ENCODE measurements at places on chromosomes 5 and 9. TPM values are rescaled to one million over a fixed set of nuclear protein-coding genes. Genes with fewer than 3 reads are reported as not detected.

Gene KDM4C
- total RNA-seq, result 16.2 TPM

Gene IRGM
- total RNA-seq, result not detected

Gene PCDH12
- not detected for total RNA-seq

Gene CARD19
- 36.3 TPM for total RNA-seq

Gene CNOT6
- 33.7 TPM for total RNA-seq

Gene DIPK1B
- total RNA-seq, result 23.2 TPM

Gene F2RL2
- total RNA-seq, result 26.0 TPM

Gene C1QTNF2
- total RNA-seq, result 0.64 TPM

Gene HSPB3
- total RNA-seq, result not detected

Gene FAM169A
- total RNA-seq, result 11.9 TPM

DNA sequence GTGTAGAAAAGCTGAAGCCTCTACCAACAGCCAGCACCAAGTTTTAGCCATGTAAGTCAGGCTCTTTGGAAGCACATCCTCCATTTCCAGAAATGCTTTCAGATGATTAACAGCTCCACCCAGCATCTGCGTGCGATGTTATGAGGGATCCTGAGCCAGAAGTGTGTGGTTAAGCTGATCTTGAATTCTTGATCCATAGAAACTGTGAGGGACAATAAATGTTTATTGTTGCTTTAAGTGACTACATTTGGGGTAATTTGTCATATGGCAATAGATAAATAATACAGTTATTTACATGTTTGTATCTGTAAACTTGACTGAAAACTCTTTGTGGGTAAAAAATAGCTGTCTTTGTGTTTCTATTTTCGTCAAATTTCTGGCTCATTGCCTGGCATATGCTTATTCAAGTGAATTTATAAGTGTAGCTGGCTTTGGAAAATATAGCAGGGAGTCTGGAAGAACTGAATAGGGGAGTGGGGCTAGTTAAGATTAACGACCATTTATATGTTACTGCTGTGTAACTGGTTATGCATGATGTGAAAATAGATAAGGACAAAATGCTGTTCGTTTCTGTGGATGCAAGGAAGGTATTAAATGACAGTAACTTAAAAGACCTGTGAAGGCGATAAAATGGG, 234.1 kb downstream of the LRRC70 start:
- H3K27me3 ChIP-seq, result no peaks in the 10 kb centered on the region
- DNase-seq, result no peak
- no peaks in the 10 kb centered on the region for H3K4me1 ChIP-seq
- H3K27ac ChIP-seq, result no peak overlapping the region

DNA sequence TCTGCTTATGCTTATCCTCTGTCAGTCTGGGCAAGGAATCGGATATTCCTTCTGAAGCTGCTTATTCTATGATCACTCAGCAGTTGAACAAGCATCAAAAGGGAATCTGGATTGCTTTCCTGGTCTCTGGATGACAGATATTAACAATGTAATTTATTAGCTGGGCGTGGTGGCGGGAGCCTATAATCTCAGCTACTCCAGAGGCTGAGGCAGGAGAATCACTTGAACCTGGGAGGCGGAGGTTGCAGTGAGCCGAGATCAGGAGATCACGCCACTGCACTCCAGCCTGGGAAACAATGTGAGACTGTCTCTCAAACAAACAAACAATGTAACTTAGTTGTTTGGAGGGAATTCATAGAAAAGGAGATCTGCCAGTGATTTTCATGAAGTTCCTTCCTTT, 45.4 kb downstream of the DMRT1 start:
- H3K4me1 ChIP-seq, result no peaks in the 10 kb centered on the region
- no peak for DNase-seq
- H3K4me3 ChIP-seq, result no peak overlapping the region
- H3K27me3 ChIP-seq, result no peaks in the 10 kb centered on the region
- H3K27ac ChIP-seq, result no peak overlapping the region

DNA sequence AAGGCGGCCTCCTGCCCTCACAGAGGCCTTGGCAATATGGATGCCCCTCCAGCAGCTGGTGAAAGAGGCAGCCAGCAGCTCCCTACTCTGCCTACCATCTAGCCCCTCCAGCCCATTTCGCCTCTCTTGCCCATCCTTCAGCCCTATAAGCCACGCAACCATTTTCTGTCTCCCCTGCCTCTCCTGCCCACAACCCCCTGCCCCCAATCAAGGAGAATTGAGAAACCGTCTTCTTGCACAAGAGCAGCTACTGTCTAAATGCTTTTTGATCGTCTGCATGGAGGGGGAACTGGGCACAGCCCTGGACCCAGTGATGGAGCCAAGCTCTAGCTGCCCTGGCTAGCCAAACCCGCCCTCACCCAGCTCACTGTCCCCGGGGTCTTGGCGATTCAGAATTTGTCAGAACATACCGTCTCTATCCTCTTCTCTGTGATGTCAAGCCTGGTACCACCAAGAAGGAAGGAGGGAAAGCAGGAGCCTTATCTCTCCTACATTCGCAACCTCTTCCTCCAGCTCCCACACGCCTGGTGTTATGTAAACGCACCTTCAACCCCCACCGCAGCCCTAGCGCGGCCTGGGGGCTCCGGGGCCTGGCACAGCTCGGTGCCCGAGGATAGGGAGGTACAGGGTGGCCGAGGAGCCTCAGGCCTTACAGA, 1.2 kb downstream of the SPRY4 start:
- H3K4me1 ChIP-seq, result peaks cover 68% of the 10 kb centered on the region
- DNase-seq, result no peak
- H3K27me3 ChIP-seq, result no peaks in the 10 kb centered on the region
- H3K4me3 ChIP-seq, result peak overlapping the region; percentile 91
- H3K27ac ChIP-seq, result peak overlapping the region; percentile 80

GRCh38 chr5:72955143-72955767, 586 bp upstream of the FCHO2 start:
- H3K27me3 ChIP-seq, result no peaks in the 10 kb centered on the region
- no peak for DNase-seq
- H3K36me3 ChIP-seq, result no peaks in the 10 kb centered on the region
- peak overlapping the region; percentile 91 for H3K4me3 ChIP-seq
- H3K4me1 ChIP-seq, result peaks cover 32% of the 10 kb centered on the region
- H3K27ac ChIP-seq, result peak overlapping the region; percentile 96

GRCh38 chr9:35859990-35860339, 10.2 kb downstream of the OR13J1 start:
- no peak overlapping the region for H3K4me3 ChIP-seq
- no peak overlapping the region for H3K27ac ChIP-seq
- H3K36me3 ChIP-seq, result no peaks in the 10 kb centered on the region
- DNase-seq, result no peak
- H3K4me1 ChIP-seq, result no peaks in the 10 kb centered on the region
- peaks cover 22% of the 10 kb centered on the region for H3K27me3 ChIP-seq

DNA sequence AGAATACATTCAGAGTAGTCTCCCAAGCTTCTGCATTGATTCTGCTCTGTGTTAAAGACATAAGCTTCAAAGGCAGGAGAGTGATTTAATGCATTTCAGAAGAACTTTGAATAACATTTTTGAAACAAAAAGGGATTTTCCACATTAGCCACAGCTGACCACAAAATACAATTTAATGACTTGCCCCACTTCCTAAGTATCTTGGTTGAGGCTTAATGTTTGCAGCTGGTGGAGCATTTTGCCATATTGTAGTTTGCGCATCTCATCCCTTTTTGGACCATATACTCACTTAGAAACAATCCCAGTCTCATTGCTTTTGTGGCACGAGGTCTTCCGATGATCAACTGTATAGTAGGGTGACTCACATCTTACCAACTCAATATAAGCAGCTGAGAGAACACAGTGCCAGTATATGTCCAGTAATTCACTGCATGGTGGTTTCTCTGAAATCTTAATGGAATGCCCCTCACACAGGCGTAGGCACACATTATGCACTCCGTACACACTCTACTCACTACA, 455.8 kb upstream of the PTGER4 start:
- H3K4me1 ChIP-seq, result peaks cover 30% of the 10 kb centered on the region
- no peaks in the 10 kb centered on the region for H3K27me3 ChIP-seq
- peak overlapping the region; percentile 86 for H3K27ac ChIP-seq
- peak; percentile 94 for DNase-seq

DNA sequence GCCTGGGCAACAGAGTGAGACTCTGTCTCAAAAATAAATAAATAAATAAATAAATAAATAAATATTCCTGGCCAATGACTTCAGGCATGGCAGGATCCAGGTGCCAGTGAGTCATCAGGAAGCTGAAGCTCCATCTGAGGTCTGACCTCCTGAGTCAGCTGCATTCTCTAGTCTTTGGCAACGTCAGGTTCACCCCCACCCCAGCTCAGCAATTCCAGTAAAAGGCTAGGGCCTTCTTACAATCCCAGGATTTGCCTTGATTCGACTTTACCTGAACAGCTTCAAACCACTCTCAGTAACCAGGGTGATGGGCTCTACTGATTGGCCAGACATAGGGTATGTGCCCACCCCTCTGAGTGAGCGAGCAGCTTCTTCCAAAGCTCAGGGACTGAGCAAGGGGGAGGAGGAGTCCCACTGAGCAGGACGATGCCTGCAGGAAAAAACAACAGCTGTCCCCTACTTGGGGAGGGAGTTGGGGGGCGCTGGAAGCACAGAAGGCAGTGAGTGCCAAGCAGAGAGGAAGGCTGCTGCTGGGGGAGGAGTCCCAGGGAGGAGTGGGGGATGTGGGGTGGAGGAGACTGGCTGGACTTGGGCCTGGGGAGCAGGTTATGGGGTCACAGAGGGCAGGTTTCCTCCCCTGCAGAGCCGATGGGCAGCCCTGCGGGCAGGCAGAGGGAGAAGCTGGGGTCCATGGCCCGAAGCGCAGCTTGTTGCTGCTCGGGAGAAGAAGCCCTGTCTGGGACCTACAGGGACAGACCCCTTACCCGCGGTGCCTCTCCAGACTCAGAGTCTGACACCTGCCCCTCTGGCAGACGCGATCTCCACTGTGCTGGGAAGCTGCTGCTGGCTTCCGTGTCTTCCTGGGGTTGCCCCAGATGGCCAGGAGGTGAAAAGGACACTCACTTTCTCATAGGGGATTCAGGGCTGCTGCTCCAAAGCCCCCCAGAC, 25.9 kb upstream of the UNC5A start:
- H3K27ac ChIP-seq, result no peak overlapping the region
- no peak overlapping the region for H3K4me3 ChIP-seq
- H3K4me1 ChIP-seq, result peaks cover 6% of the 10 kb centered on the region
- H3K27me3 ChIP-seq, result peaks cover 45% of the 10 kb centered on the region
- no peaks in the 10 kb centered on the region for H3K36me3 ChIP-seq
- peak; percentile 82 for DNase-seq

DNA sequence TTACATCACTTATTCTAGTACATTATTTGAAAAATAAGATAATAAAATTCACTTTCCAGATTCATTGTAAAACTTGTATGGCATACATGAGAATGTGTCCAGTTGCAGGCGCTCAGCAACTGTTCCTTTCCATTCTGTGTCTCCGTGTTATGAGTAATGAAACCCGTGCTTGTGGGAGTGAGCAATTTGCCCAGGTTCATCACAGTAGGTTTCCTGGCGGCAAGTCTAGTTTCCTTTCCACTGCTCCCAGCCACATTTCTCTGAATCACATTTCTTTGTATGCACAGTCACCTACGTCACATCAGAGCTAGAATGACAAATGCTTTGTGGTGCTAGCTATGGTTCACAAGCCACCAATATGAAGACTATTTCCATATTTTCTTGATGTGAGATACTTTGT, 39.9 kb downstream of the MOCS2 start:
- H3K4me3 ChIP-seq, result no peak overlapping the region
- peaks cover 34% of the 10 kb centered on the region for H3K36me3 ChIP-seq
- H3K4me1 ChIP-seq, result peaks cover 11% of the 10 kb centered on the region

GRCh38 chr5:1322036-1322900, 22.6 kb downstream of the CLPTM1L start:
- H3K27me3 ChIP-seq, result no peaks in the 10 kb centered on the region
- no peak overlapping the region for H3K27ac ChIP-seq
- H3K4me1 ChIP-seq, result no peaks in the 10 kb centered on the region
- peaks cover 21% of the 10 kb centered on the region for H3K36me3 ChIP-seq
- DNase-seq, result no peak

- H3K27me3 ChIP-seq, result no peaks in the 10 kb centered on the region
- peak; percentile 18 for DNase-seq
- peaks cover 4% of the 10 kb centered on the region for H3K4me1 ChIP-seq
- H3K4me3 ChIP-seq, result no peak overlapping the region
These were observed 8.2 kb downstream of the HEXB start for GRCh38 chr5:74693191-74693590.

DNA sequence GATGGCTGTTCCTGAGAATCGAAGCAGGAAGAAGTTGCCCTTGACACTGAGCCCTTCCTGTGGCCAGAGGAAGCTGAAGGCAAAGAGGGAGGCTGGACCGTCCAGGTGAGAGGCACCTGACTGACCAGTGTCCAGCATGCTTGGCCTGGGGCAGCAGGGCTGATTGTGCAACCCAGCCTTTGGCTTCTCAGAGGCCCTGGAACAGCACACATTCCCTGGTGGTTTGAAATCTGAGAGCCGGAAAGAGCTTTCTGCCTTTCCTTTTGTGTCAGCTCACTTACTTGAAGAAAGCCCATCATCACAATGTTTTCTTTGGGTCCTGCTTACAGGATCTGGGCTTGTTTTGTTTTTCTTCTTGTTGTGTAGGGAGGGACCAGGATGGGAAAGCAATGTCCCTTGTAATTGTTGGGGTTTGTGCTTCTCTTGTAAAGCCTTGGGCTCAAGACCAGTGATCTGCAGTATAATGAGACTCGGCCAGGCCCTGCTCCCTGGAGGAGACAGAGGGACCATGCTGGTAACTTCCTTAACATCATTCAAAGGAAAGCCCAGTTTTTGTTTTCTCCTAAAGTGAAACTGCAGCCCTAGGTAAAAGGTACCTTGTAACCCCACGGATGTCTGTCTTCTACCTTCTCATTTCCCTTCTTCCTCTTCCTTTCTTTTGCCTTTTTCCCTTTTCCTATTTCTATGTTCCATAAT, 213.7 kb downstream of the NXNL2 start:
- peaks cover 33% of the 10 kb centered on the region for H3K4me1 ChIP-seq
- peak; percentile 65 for DNase-seq
- no peaks in the 10 kb centered on the region for H3K36me3 ChIP-seq
- peak overlapping the region; percentile 12 for H3K27ac ChIP-seq

- no peak overlapping the region for H3K4me3 ChIP-seq
- peaks cover 20% of the 10 kb centered on the region for H3K4me1 ChIP-seq
- no peak overlapping the region for H3K27ac ChIP-seq
These were observed 24.9 kb downstream of the CDKN2A start for GRCh38 chr9:21969011-21969940.

DNA sequence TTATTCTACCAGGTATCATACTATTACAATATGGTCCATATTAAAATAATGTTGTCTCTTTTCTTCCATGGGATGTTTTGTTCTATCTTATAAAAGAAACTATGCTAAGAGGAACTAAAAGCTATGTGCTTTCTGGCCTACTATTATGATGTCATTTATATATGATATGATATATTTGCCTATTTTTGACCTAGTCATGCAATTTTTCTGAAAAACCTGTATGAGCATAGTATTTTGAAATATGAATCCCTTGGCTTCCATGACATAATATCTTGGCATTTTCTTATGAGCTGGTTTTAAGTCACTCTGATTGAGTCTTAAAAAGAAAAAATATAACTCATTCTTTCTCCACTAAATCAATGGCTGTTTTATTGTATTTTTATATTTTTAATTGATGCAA, 60.7 kb downstream of the MAN2A1 start:
- H3K4me1 ChIP-seq, result peaks cover 9% of the 10 kb centered on the region
- no peak overlapping the region for H3K27ac ChIP-seq
- no peak for DNase-seq
- peaks cover 2% of the 10 kb centered on the region for H3K36me3 ChIP-seq
- no peak overlapping the region for H3K4me3 ChIP-seq

- no peaks in the 10 kb centered on the region for H3K4me1 ChIP-seq
- H3K27ac ChIP-seq, result no peak overlapping the region
- H3K4me3 ChIP-seq, result no peak overlapping the region
These were observed 20.8 kb downstream of the CPLX2 start for GRCh38 chr5:175892015-175892800.

Data from astrocyte (in vitro differentiated cells and primary cell).